Hepatic stellate cell (primary cell): ENCODE measurements at places on chromosomes 16 and 17.

- no peak for DNase-seq
Measured at GRCh38 chr17:77002103-77003045, 134.2 kb downstream of the MGAT5B start.

DNA sequence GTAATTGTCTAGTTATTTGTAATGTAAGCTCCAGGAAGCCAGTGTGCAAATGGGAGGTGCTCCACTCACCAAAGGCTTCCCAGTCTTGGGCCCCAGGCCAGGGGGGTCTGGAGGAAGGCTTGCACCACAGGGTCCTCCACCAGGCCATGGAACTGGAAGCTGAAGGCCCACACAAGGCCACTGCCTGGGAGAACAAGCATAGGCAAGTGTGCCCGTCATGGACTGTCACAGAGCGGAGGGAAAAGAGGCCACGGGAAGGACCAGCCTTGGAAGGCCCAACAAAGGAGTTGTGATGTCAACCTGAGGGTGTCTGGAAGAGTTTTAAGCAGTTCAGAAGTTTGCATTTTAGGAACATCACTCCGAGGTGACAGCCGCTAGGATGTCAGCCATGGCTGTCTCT lies 3.0 kb upstream of the SRRM2 start:
- DNase-seq = no peak

- DNase-seq = no peak
Measured at GRCh38 chr16:1899641-1900451, 18.4 kb downstream of the HS3ST6 start.

DNA sequence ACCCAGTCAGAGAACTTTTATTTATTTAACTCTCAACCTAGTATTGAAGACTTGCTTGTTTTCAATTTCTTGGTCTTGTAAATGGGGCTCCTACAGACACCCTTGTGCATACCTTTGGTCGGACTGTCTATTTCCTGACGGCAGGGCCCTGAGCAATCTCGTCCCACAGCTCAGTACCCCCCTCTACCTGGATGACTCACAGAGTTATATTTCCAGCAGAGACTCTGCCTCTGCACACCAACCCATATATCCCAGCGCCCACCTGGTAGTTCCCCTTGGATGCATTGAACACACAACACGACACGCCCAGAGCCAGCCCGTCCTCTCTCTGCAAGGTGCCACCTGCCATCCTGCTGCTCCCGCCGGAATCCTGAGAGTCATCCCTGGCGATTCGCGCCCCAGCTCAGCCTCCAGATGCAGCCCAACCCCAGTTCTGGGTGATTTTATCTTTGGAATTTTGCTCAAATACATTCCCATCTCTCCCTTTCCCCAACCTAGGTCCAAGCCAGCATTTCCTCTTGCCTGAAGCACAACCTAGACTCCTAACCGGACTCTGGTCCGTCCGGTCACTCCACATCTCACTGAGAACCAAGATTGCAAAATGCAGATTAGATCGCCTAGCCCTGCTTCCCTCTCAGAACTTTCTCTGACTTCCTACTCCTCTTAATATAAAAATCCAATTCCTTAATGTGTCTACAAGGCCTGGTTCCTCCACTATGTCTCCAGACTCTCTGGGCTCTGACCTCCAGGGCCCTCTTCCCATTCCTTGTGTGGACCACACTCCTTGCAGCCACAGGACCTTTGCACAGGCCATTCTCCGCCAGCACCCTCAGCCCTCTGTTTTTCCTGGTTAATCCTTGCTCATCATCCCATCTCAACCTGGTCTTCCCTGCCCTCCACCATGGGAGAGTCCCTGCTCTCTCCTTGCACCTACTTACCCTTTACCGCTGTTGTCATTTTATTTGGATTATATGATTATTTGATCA lies 129.2 kb downstream of the SEC14L1 start:
- DNase-seq = no peak

DNA sequence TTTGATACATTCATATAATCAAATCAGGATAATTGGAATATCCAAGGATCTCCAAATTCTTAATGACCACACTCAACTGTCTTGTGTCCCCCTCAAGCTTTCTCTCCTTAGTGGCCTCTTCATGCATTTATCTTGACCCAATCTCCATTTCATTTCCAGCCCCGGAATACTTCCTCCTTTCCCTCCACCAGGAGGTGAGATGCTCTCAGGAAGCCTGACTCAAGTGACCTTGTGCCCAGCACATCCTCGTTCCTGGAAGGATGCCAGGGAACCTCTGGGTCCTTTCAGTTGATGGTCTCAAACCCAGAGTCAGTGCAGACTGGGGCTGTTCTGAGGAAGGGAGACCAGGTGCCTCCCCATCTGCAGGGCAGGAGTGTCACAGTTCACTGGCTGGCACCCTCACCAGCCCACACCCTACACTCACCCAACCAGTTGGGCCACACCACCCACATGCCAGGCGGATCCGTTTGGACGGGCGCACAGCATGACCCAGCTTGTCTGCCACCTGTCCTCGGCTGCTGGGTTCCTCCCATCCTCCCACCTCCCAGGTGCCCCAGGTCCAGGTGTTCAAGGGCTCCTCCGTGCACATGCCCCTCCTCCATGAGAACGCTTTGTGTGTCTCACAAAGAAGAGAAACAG lies 14.0 kb upstream of the EMP2 start:
- no peak for DNase-seq

GRCh38 chr16:31089199-31089598 lies 456 bp upstream of the PRSS53 start:
- no peak for DNase-seq

DNA sequence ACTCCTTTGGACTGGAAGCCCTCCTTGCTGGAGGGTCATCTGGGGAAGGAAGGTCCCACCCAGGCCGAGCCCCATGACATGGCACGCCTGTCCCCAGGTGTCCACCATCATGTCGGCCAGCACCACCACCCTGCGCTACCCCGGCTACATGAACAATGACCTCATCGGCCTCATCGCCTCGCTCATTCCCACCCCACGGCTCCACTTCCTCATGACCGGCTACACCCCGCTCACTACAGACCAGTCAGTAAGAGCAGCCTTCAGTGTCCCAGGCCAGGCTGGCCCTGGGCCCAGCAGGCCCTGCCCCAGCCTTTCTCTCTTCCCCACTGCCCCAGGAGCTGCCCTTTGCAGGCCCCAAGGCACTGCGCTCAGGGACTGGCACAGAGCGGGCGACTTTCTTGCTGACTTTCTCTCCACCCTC lies 6.5 kb downstream of the TUBG2 start:
- no peak for DNase-seq
